Heart right ventricle (tissue), 16 donors: ENCODE measurements at places on chromosomes 7 and 10. TPM values are rescaled to one million over a fixed set of nuclear protein-coding genes. Genes with fewer than 3 reads are reported as not detected.

The TRPV5 gene
- not detected for total RNA-seq

The KLLN gene
- 0.41 TPM for total RNA-seq

The FGFBP3 gene
- total RNA-seq, result 0.49 TPM

The BLNK gene
- 0.37 TPM for total RNA-seq

The DDC gene
- not detected for total RNA-seq
